ENCODE measurements at places on chromosomes 13 and 19. TPM values are rescaled to one million over a fixed set of nuclear protein-coding genes. Genes with fewer than 3 reads are reported as not detected.
A peak's percentile ranks its signal among the peaks of the same experiment; 100 is the strongest.

CARD8 gene
- total RNA-seq = 7.7 TPM

- no peak for DNase-seq
Observed at GRCh38 chr13:46343279-46343994, 43.6 kb downstream of the RUBCNL start.

GRCh38 chr13:107421028-107421427 is 794.3 kb downstream of the LIG4 start:
- no peak for DNase-seq

DNA sequence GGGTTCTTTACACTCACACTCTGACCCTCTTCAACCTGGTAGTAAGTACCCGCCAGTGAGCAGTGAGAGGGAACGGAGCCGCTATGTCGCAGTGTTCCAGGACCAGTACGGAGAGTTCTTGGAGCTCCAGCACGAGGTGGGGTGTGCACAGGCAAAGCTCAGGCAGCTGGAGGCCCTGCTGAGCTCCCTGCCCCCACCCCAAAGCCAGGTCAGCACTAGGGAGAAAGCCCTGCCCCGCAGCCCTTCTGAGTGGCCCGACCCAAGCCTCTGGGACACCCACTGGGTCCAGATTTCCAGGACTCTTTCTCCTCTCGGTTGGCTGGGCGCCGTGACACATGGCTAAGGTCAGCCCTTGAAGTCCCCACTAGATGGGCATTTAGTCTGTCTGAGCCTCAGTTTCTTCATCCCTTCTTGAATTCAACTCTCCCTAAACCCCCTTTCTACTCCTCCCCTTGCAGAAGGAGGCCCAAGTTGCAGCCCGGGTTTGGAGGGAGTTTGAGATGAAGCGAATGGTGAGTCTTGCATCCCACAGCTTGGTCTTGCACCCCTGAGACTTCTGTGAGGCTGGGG is 1.9 kb downstream of the OCEL1 start:
- DNase-seq = no peak

GRCh38 chr13:53098455-53098854 is 69.8 kb downstream of the OLFM4 start:
- DNase-seq = no peak

DNA sequence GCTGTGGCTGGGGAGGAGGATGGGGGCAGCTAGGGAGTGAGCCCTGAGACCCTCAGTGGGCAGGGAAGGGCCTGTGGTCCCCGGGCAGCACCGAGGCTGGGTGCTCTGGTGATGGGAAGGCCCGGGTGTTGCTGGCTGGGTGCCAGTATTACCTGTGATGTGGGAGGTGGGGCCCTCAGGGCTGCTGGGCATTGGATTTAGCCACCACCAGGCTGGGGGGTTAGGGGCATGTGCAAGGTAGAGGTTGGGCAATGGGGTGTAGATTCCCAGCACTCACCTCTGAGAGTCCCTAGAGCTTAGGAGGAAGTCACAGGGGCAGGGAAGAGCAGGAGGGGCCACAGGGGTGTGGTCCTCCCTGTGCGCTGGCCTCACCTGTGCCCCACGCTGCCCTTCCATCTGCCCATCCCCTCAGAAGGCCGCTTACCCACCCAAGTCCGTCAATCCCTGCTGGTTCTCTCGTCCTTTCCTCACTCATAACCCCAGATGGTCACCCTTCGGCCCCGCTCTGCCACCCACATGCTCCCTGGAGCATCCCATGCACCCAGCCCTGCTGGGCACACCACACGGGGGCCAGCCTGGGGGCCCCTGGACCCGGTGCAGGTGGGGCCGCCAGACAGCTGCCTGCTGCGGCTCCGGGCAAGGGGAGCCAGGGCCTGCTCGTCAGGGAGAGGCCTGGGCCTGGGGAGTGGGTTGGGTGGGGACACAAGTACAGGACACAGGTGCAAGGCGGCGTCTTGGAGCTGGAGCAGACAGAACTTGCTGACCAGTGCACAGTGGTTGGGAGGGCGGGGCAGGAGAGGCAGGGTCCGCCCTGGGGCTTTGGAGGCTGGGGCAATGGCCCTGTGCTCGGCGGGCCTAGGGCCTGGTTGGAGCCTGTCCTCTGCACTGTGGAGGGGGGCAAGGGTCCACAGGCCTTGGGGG is 12.5 kb downstream of the EPN1 start:
- DNase-seq = no peak

DNA sequence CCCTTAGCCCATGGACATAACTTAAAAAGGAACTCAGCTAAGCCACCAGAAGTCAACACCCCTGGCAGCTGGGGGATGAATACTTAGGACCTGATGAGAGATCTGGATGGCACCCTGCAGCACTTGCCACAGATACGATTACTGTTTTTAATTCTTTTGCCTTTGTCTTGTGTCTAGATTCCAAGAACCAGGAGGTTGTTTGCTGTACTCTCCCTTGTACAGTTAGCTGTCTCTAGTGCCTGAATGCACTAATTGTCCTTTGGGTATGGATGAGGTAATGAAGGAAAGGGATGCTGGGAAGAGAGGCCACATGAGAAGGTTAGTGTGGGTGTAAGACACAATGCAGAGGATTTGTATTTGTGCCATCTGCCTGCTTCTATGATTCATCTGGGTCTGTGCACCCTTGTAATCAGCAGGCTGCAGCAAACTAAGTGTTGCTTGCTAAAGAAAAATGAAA is 385.8 kb downstream of the KCNRG start:
- DNase-seq = peak; percentile 64

GRCh38 chr13:67001363-67001762 is 228.8 kb downstream of the PCDH9 start:
- DNase-seq = no peak

DNA sequence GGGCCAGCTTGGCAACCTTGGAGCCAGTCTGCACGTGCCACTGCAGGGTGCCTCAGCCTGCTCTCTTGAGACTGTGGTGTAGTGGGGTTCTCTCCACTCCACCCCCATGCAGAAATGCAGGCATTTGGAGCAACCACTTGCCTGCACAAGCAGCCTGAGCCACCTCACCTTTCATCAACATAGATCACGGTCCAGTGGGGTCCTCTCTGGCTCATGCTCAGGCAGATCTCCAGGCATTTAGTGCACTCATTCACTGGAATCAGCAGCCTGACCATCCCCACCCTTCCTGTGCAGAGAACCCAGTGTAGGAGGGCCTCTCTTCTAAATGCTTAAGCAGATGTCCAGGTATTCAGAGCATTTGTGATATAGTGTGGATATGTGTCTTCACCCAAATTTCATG is 2330.1 kb downstream of the PCDH9 start:
- no peak for DNase-seq
